ENCODE measurements at places on chromosomes 16 and 17.

GRCh38 chr17:31997005-31997404, 10.2 kb upstream of the LRRC37B start:
- DNase-seq = no peak

- DNase-seq = no peak
Observed at GRCh38 chr17:6191405-6192324, 121.5 kb downstream of the WSCD1 start.

DNA sequence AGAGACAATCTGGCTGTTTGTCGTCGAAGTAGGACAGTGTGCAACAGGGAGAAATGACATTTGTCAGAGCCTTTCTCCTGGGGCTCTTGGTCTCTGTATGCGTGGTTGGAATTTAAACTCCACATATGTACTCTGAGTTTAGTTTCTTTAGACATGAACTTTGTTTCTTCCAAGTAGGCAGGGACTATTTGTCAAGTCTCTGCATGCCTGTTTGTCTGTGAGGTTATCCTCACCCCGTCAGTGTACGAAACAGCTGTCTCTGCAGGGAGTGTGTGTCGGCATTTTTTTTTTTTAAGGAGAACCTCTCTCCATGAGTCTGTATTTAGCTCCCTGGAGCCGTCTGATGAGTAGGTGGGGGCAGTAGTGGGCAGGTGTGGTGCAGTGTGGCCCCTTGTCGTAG, 29.7 kb downstream of the NDEL1 start:
- DNase-seq = no peak

GRCh38 chr17:63954402-63955063, 18.2 kb downstream of the SCN4A start:
- DNase-seq = no peak

Data from posterior cingulate gyrus (tissue), 11 donors.